ENCODE measurements at places on chromosomes 7 and 10. TPM values are rescaled to one million over a fixed set of nuclear protein-coding genes. Genes with fewer than 3 reads are reported as not detected.

Gene USP54
- total RNA-seq, result 46.9 TPM

Gene HOXA11
- total RNA-seq, result 5.2 TPM

Gene VWDE
- 1.5 TPM for total RNA-seq

Gene SLC26A4
- 2.5 TPM for total RNA-seq

Gene IKZF1
- 36.8 TPM for total RNA-seq

Gene ZNF804B
- 0.19 TPM for total RNA-seq

Gene KCND2
- total RNA-seq, result 0.19 TPM

DNA sequence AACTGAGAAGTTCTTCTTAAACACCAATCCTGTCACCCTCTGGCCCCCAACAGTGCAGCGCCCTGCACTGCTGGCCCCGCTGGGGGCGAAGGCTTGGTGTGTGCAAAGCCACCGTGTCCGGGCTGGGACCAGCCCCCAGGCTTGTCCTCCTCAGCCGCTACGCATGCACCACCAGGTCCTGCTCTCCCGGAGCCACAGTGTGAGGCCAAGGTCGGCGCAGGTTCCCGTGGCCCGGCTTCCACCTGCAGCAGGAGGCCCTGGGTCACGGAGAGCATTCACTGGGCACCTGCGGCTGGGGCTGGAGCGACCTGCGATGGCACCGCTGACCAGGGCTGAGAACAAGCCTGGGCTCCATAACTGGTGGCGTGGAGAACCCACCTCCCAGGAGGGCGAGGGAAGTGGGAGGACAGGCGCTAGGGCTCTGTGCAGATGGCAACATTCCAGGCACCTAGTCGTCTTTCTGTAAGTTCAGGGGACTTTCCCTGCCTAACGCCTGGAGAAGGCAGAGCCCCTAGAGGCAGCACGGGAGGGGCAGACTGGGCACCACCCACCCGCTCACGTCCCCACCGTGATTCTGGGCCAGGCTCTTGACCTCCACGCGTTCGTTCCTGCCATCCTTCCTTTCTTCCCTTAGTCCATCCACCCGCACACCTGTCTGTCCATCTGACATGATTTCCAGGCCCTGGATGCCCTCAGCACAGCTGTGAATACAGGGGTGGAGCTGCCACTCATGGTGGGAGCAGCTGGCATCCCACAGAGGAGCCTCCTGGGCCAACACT, 271.6 kb downstream of the ELFN1 start:
- H3K27ac ChIP-seq, result no peak overlapping the region
- H3K36me3 ChIP-seq, result no peaks in the 10 kb centered on the region
- no peak for DNase-seq
- no peak overlapping the region for H3K4me3 ChIP-seq
- H3K4me1 ChIP-seq, result no peaks in the 10 kb centered on the region

- H3K27ac ChIP-seq, result no peak overlapping the region
- H3K27me3 ChIP-seq, result no peaks in the 10 kb centered on the region
- peaks cover 2% of the 10 kb centered on the region for H3K36me3 ChIP-seq
Observed at GRCh38 chr7:47982610-47983009, 3.2 kb upstream of the HUS1 start.

GRCh38 chr7:15461576-15461975, 100.2 kb downstream of the AGMO start:
- no peak overlapping the region for H3K4me3 ChIP-seq
- no peaks in the 10 kb centered on the region for H3K36me3 ChIP-seq
- H3K27ac ChIP-seq, result no peak overlapping the region
- H3K27me3 ChIP-seq, result no peaks in the 10 kb centered on the region
- no peaks in the 10 kb centered on the region for H3K4me1 ChIP-seq

DNA sequence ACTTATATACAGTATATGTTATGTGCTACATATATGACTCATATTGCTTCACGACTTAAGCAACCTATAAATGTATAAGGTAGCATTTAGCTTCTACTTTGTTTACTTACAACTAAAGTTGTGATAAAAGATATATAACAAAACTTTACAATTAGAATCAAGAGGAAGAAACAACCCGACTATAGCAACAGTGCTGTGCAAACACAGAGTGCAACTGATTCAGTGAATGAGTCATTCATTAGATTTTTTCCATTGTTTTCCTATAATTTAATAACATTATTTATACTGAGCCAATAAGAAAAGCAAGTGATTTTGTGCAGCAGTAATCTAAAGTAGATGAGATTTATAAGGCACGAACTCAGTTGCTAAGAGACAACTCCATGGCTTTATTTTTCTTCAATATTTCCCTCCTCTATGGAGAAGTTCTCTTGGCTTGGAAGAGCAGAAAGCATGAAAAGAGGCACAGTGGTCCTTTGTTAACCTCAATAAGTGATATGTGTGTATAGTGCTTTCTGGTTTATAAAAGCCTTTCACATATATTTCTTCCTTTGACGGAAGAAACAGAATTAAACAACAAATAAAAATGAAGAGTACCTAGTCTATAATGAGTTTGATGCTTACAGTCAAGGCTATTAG, 19.8 kb downstream of the CEP41 start:
- H3K27ac ChIP-seq, result no peak overlapping the region
- no peaks in the 10 kb centered on the region for H3K4me1 ChIP-seq
- H3K27me3 ChIP-seq, result no peaks in the 10 kb centered on the region
- H3K4me3 ChIP-seq, result no peak overlapping the region

DNA sequence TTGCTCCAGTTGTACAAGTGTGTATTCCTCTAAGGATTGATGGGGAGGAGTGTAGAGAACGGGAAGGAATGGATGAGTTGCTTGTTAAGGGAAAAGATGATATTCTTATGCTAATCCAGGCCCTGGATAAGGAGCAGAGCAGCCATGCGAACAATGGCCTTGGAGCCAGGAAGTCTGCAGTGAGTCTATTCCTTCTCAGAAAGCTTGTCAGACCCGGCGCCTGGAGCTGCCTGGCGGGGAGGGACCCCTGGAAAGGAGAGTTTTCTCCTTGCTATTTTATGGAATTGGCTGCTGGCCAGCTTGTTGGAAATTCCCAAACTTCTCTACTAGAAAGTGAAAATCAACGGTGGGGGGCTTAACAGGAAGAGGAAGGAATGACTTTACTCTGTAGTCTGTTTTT, 89.1 kb downstream of the MMRN2 start:
- H3K4me3 ChIP-seq, result peak overlapping the region; percentile 29
- H3K4me1 ChIP-seq, result peaks cover 5% of the 10 kb centered on the region
- H3K36me3 ChIP-seq, result no peaks in the 10 kb centered on the region
- H3K27me3 ChIP-seq, result no peaks in the 10 kb centered on the region
- DNase-seq, result peak; percentile 78

DNA sequence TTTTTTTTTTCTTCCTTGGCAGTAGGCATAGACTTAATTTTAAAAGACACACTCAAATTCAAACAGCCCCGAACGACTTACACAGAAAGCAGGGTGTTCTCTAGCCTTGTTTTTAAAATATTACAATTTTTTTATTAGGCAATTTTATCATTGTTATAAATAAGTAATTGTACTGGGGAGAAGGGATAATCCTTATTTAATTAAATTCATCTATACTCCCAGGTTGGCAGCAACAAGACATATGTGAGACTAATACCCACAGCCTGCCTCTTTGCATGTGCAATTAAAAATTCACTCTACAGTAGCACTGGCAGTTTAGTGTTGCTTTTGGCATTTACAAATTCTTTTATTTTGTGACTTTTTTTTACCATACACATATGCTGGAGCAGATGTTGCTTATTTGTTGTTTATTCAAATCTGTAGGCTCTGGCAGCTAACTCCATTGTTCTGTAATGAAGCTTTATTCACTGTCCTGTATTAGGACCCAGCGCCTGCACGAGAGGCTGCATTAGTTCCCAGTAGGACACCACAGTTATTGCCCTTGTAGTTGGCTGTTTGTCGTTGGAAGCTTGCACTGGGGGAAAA, 84.9 kb upstream of the PPP1R17 start:
- no peaks in the 10 kb centered on the region for H3K36me3 ChIP-seq
- H3K27ac ChIP-seq, result no peak overlapping the region
- DNase-seq, result no peak
- no peak overlapping the region for H3K4me3 ChIP-seq
- H3K27me3 ChIP-seq, result no peaks in the 10 kb centered on the region
- H3K4me1 ChIP-seq, result no peaks in the 10 kb centered on the region

DNA sequence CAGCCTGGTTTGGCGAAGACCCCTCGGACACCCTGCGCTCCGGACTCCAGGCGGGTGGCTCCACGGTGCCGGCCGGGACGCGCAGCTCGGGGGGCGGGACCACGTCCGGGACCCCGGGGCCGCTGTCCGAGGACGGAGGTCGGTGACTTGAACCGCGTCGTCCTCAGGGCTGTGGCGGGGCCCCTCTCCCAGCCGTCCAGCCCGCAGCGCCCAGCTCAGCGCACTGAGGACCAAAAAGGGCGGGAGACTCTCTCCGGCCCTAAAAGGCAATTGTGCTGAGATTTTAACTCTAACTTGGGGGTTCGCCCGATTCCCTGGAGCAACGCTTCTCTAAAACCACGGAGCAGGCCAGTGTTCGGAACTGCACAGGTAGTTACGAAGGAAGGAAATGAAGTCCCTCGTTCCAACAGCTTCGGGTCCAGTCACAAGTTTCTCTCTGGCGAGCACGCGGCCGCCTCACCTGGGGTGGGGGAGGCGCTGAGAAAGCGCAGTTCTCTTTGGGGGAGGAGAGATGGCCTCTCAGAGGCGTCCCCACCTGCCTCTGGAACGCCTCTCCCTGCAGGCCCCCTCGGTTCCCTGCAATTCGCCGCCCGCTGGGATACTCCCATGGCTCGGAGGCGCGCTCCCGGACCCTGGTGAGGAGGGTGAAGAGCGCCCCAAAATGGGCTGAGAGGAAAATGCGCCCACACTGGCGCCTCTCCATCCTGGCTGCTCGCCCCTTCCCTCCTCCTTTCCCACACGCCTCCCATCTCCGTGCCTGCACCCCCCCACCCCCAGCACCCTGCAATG, 352.7 kb downstream of the DNAJB6 start:
- H3K4me1 ChIP-seq, result no peaks in the 10 kb centered on the region
- H3K36me3 ChIP-seq, result no peaks in the 10 kb centered on the region
- H3K27me3 ChIP-seq, result peaks cover 43% of the 10 kb centered on the region
- no peak overlapping the region for H3K27ac ChIP-seq

- no peak for DNase-seq
- H3K36me3 ChIP-seq, result no peaks in the 10 kb centered on the region
- H3K4me3 ChIP-seq, result no peak overlapping the region
- no peaks in the 10 kb centered on the region for H3K4me1 ChIP-seq
- H3K27me3 ChIP-seq, result no peaks in the 10 kb centered on the region
- H3K27ac ChIP-seq, result no peak overlapping the region
Observed at GRCh38 chr7:103626776-103627175, 180.8 kb upstream of the SLC26A5 start.

- H3K36me3 ChIP-seq, result peaks cover 30% of the 10 kb centered on the region
- H3K4me3 ChIP-seq, result no peak overlapping the region
- H3K27ac ChIP-seq, result no peak overlapping the region
- H3K4me1 ChIP-seq, result no peaks in the 10 kb centered on the region
- no peaks in the 10 kb centered on the region for H3K27me3 ChIP-seq
Observed at GRCh38 chr10:5748394-5748803, 63.8 kb downstream of the TASOR2 start.

- no peak for DNase-seq
- no peaks in the 10 kb centered on the region for H3K27me3 ChIP-seq
- peak overlapping the region; percentile 22 for H3K4me3 ChIP-seq
- peaks cover 24% of the 10 kb centered on the region for H3K4me1 ChIP-seq
- peak overlapping the region; percentile 28 for H3K27ac ChIP-seq
- H3K36me3 ChIP-seq, result no peaks in the 10 kb centered on the region
Observed at GRCh38 chr10:99981581-99982199, 28.1 kb downstream of the DNMBP start.

- no peaks in the 10 kb centered on the region for H3K4me1 ChIP-seq
- DNase-seq, result no peak
- H3K27me3 ChIP-seq, result no peaks in the 10 kb centered on the region
- H3K27ac ChIP-seq, result no peak overlapping the region
- H3K4me3 ChIP-seq, result no peak overlapping the region
- no peaks in the 10 kb centered on the region for H3K36me3 ChIP-seq
Observed at GRCh38 chr10:91284486-91285090, 64.1 kb downstream of the PCGF5 start.

- no peak overlapping the region for H3K27ac ChIP-seq
- H3K27me3 ChIP-seq, result no peaks in the 10 kb centered on the region
- peak; percentile 56 for DNase-seq
Observed at GRCh38 chr10:79014796-79015195, 54.0 kb upstream of the ZMIZ1 start.

DNA sequence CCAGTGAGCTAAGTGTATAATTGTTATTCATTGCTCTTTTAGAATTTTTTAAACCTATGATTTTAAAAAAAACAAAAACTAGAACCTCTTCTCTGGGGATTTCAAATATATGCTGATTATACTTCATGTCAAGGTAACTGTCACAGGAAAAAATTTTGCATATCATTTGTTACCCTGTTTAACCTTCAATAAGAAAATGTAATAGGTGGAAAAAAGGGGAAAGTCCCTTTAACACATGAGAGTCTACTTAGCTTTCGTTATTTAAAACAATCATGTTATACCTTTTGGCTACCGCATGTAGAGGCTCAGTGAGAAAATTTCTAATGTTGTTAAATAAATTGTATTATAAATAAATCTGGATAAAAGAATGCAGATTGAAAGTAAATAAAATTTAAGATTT, 190.1 kb upstream of the AKR1E2 start:
- DNase-seq, result no peak
- H3K4me3 ChIP-seq, result no peak overlapping the region
- H3K27me3 ChIP-seq, result no peaks in the 10 kb centered on the region
- no peak overlapping the region for H3K27ac ChIP-seq
- H3K4me1 ChIP-seq, result no peaks in the 10 kb centered on the region
- no peaks in the 10 kb centered on the region for H3K36me3 ChIP-seq

- H3K27me3 ChIP-seq, result no peaks in the 10 kb centered on the region
- no peaks in the 10 kb centered on the region for H3K4me1 ChIP-seq
- H3K36me3 ChIP-seq, result no peaks in the 10 kb centered on the region
- no peak overlapping the region for H3K4me3 ChIP-seq
- DNase-seq, result no peak
Observed at GRCh38 chr10:121437596-121437995, 160.6 kb downstream of the FGFR2 start.

GRCh38 chr7:88758381-88759229, 895 bp upstream of the ZNF804B start:
- H3K27me3 ChIP-seq, result peaks cover 19% of the 10 kb centered on the region
- H3K4me1 ChIP-seq, result no peaks in the 10 kb centered on the region
- no peak overlapping the region for H3K27ac ChIP-seq
- no peak overlapping the region for H3K4me3 ChIP-seq
